ENCODE measurements at places on chromosomes 7 and 10.

DNA sequence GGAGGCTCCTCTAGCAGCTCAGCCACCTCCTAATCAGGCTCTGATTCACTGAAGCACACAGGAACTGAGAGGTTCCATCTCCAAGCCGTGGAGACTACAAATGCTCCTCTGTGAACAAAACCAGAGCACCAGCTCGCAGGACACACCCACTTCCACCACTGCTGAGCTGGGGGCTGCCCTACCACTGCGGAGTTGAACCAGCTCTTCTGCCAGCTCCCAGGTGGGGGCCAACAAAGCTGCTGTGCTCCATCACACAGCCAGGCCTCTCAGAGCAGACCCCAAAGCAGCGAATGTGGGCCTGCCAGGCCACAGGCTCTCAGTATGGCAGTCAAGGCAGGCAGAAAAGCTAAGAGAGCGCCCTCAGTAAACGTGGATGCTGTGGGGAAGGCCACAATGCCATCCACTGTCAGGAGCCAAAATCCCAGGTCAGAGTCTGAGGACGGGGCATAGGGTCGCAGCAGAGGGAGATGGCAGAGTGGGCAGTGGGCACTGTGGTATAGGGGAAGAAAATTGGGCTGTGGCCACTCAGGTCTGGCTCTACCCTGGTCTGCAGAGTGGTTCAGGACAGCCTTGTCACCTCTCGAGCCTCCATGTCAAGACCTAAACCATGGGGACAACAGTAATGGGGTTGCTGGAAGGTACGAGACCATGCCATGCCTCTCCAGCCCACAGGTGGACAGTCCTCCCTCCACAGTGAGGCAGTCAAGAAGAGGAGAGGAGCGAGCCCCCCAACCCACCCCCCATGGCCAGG is 82.1 kb downstream of the GRID1 start:
- DNase-seq: no peak

DNA sequence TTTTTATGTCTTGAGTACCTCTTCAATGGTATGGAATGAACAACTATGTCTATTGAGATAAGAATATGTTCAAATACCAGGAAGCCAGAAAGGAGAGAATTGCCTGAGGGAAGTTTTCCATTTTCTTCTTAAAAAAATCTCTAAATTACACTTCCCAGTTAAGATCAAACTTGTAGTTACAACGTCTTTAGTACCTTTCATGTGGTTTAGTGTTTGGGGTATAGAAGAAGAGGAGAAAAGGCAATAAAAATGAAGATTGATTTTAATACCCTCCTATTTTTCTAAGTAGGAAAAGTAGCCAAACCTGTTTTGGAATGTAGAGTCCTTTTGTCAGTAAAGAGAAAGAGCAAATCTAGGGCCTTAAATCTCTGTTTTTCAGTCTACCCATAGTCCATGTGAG is 470.0 kb upstream of the SEMA3A start:
- DNase-seq: no peak

DNA sequence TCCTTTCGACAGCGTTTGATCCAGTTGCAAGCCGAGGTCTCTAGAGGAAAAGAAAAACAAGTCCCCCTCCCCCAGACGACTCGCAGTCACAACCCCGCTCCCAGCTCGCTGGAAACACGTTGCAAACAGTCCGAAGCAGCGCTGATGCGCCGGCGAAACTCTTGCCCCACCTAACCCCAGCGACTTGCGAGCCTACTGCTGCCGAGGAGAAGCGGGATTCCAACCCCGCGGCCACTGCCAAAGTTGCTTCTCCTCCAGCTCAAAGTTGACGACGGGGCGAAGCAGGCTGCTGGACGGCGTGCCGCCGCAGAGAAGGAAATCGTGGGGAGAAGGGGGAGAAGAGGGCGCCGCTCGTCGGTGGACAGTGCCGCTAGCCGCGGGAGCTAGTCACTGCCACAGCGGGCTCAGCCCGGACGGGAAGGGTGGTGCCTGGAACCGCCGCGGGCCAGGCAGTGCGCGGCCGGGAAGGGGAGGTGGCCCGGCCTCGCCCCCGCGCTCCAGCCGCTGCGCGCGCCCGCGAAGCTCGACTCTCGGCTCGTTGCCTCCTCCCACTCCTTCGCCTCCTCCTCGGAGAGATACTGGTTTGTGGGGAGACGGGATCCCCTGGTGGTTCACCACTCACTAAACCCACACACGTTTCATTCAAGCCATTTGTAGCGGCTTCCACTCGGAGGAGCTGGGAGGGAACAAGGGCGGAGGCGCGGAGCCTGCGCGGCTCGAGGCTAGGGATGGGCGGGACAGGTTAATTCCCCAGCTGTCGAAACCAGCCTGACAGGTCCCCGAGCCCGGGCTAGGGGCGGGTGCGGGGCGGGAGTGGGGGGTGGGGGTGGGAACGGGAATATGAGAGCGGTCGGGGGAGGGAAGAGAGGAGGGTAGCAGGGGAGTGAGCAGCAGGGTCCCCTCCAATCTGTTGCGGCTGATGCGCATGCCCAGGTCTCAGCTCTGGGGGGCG is at the start of gene GPR37:
Gene GPR37, minus strand, starts transcription at position 392 of the 952 bp plus-strand sequence. CDS start 816 bp downstream, outside the sequence.
- DNase-seq: peak; percentile 60

DNA sequence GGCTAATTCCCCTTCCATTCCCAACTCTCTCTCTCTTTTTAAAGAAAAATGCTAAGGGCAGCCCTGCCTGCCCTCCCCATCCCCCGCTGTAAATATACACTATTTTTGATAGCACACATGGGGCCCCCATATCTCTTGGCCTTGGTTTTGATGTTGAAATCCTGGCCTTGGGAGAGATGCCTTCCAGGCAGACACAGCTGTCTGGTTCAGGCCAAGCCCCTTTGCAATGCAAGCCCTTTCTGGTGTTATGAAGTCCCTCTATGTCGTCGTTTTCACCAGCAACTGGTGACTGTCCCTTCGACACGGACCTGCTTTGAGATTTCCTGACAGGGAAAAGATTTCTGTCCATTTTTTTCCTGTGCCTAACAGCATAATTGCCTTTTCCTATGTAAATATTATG is 3.0 kb downstream of the ADRA2A start:
- DNase-seq: no peak

- peak; percentile 8 for DNase-seq
These were observed 87.6 kb upstream of the GNAI1 start for GRCh38 chr7:80047032-80047431.

- DNase-seq: peak; percentile 33
These were observed 760 bp upstream of the KCTD7 start for GRCh38 chr7:66627881-66628360.

- DNase-seq: no peak
These were observed 145.8 kb upstream of the IMMP2L start for GRCh38 chr7:111708072-111708471.

DNA sequence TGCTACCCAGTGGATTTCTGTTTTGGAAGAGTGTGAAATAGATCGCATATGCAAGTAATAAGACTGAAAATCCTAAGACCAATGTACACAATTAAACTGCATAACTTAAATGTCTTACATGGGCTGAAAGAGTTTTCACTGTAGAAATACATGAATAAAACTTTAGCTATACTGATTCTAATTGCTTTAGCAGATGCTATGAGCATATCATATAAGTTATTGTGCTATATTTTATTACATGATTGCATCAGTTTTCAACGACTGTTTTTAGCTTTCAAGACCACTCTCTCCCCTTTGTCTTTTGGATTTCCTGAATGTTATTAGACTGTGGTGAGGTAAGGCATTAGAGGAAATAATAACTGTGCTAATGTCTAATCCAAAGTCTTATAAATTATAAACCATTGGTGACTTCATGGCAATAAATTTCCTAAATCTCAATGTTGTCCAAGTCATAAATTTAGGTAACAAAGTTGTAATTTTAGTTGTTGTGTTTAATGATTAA is 124.5 kb downstream of the SEMA3A start:
- no peak for DNase-seq

GRCh38 chr10:96695975-96696634 is 24.2 kb downstream of the PIK3AP1 start:
- DNase-seq: no peak

GRCh38 chr7:30921540-30922401 is 10.1 kb downstream of the AQP1 start:
- DNase-seq: no peak

- DNase-seq: no peak
These were observed 41.3 kb upstream of the AOAH start for GRCh38 chr7:36765605-36766004.

GRCh38 chr7:2072042-2072441 is 160.7 kb downstream of the MAD1L1 start:
- no peak for DNase-seq

- no peak for DNase-seq
These were observed 87.1 kb upstream of the IKZF1 start for GRCh38 chr7:50217401-50217800.

- no peak for DNase-seq
These were observed 9.3 kb downstream of the TCF7L2 start for GRCh38 chr10:112959207-112959838.

- no peak for DNase-seq
These were observed 24.6 kb downstream of the ABRAXAS2 start for GRCh38 chr10:124826262-124826661.

- DNase-seq: no peak
These were observed 104.9 kb upstream of the LEP start for GRCh38 chr7:128136215-128136597.

DNA sequence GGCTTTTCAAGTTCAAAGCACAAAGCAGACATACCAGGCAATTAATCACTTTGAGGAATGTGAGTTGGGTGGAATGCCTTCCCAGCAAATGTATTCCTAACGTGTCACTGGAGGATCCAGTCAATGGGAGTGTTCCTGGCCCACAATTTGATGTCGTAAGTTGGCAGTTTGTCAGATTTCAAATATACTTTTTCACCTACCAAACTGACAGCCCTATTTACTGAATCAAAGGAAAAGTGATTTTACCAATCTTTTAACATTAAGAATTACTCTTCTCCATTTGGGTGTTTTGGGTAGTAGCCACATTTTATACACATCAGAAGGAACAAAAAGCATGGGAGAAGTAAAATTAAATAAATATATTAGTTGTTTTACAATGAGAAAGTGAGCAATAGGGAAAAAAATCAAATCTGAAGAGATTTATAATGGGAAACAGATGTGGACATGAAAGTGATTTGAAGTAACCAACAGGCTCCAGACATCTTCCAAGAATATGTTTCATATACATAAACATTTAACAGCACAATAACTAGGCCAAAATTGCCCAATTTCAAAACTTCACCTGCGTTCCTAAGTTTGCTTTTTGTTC is 222.9 kb downstream of the MTERF1 start:
- DNase-seq: no peak

GRCh38 chr10:75358132-75358531 is 43.4 kb downstream of the ZNF503 start:
- DNase-seq: no peak

- no peak for DNase-seq
These were observed 311.0 kb downstream of the ANKRD30A start for GRCh38 chr10:37436357-37436756.

DNA sequence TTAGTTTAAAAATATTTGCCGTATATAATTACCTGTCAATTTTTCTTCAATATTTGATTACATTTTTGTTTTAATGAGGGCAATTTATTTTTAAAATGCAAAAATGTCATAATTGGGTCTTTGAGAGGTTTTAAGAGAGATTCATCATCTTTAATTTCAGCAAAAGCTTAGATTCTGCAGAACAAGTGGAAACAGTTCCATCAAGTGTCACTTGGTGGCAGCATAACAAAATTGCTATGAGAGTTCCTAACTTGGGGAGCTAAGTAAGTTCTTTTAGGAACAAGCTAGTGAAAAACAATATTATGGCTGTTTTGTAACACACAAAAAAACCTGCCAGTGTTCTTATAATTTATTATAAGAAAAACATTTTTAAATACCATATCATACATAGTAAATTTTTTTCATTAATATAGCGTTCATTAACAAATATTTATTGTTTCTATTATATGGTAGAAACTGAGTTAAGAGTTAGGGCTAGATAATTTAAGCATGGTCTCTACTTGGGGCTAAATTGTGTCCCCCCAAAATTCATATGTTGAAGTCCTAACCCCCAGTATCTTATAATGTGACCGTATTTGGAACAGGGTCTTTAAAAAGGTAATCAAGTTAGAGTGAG is 155.2 kb downstream of the MAGI2 start:
- peak; percentile 30 for DNase-seq

DNA sequence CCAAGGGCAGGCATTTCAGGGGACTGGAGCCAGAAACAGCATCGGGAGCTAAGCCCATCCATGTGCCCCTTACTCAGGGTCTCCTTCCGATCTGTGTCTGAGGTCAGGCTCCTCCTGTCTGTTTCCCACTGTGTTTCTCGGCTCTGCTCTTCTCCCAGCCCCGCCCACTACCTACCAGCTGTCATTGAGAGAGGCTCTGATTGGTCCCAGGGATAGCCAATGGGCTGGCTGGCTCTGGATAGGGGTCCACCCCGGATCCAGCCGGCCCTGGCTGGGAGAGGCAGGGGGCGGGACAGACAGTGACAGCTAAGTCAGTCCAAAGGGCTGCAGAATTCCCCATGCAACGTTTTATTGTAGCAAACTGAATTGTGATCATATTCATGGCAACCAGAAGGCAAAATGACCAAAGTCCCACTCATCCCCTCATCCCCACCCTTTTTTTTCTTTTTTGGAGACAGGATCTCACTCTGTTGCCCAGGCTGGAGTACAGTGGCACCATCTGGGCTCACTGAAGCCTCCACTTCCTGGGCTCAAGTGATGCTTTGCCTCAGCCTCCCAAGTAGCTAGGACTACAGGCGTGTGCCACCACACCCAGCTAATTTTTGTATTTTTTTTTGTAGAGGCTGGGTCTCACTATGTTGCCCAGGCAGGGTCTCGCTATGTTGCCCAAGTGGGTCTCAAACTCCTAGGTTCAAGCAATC is 76.3 kb downstream of the CLIP2 start:
- no peak for DNase-seq

DNA sequence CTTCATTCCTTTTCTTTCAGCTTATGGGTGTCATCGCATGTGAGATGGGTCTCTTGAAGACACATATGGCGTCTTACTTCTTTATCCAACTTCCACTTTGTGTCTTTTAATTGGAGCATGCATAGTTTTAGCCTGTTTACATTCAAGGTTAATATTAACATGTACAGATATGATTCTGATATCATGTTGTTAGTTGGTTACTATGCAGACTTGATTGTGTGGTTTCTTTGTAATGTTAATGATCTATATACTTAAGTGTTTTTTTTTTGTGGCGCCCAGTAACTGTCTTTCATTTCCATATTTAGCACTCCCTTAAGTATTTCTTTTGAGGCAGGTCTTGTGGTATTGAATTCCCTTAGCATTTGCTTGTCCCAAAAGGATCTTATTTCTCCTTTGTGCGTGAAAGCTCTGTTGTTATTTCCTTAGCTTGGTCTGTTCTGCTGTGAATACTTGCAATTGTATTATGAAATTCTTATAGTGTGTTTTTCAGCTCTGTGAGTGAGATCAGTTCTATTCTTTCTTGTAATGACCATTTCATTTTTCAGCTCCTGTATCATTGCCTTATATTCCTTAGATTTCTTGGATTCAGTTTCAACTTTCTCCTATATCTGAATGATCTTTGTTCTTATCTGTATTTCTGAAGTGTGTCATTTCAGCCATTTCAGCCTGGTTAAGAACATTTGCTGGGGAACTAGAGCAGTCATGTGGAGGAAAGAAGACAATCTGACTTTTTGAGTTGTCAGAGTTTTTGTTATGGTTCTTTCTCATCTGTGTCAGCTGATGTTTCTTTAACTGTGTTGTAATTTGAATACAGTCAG is 88.4 kb downstream of the ABCA13 start:
- DNase-seq: no peak

Measured in NCI-H1105 (cell line).